ENCODE measurements at places on chromosomes 4 and X.

DNA sequence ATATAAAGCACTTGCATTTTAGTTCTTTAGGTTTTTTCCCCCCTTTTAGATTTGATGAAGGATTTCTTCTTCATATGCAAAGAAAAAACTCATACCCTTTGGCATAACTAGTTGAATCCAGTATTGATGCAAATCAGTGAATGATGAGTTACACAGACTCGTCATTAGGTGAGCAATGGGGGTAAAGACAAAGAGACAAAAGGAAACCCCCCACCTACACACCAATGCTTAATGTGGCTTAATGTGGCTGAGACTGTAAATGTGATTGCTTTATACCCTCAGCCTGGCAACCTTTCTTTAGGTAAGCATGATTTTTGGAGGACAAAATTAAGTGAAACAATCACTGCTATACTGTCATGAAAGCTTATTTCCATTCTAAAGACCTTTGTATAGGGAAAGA, 39.5 kb downstream of the CD40LG start:
- DNase-seq = no peak

DNA sequence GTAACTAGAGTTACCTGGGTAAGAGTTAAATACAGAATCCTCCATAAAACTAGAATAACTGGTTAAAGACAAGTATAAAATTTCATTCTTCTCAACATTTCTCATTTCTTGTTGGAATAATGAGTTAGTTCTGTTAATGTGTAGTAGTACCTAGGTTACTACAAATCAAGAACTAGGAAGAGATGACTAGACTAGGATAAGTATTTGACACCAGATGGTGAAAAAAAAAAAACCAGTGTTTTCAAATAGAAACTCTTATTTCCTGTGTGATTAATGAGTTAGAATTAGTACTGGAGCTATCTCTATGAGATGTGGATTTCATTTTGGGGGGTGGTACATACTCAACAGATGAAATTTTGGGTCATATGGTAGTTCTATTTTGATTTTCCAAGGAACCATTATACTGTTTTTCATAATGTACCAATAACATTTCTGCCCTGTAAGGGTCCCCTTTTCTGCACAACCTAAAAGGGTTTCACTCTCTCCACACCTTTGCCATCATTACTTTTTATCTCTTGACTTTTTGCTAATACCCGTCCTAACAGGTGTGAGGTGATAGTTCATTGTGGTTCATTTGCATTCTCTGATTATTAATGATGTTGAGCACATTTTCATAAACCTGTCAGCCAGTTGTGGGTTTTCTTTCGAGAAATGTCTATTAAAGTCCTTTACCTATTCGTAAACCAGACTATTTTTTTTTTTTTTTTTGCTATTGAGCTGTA, 1.7 kb upstream of the VCX start:
- DNase-seq = no peak

GRCh38 chr4:172096786-172097185, 283.6 kb downstream of the GALNTL6 start:
- DNase-seq = no peak

DNA sequence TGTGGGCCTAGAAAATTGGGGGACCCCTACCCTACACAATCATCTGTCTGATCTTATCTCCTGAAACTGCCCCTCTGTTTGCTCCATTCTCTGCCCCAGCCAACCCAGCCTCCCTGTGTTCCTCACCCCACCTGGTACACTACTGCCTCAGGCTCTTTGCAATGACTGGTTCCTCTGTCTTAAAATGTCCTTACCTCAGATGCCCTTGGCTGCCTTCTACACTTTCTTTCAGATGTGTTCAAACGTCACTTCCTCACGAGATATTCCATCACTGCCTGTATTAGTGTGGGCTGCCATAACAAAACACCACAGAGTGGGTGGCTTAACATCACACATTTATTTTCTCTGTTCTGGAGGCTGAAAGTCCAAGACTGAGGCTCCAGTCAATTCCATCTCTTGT, 29.2 kb downstream of the QDPR start:
- DNase-seq = no peak

GRCh38 chr4:113809311-113809710, 47.8 kb upstream of the CAMK2D start:
- peak; percentile 13 for DNase-seq

- peak; percentile 41 for DNase-seq
Observed at GRCh38 chrX:51336584-51336983, 4.0 kb downstream of the NUDT10 start.

GRCh38 chr4:19575924-19576323, 675.8 kb upstream of the SLIT2 start:
- no peak for DNase-seq

- no peak for DNase-seq
Observed at GRCh38 chr4:173288698-173289352, 45.3 kb downstream of the HMGB2 start.

- peak; percentile 78 for DNase-seq
Observed at GRCh38 chr4:143587703-143588102, 74.2 kb downstream of the SMARCA5 start.

DNA sequence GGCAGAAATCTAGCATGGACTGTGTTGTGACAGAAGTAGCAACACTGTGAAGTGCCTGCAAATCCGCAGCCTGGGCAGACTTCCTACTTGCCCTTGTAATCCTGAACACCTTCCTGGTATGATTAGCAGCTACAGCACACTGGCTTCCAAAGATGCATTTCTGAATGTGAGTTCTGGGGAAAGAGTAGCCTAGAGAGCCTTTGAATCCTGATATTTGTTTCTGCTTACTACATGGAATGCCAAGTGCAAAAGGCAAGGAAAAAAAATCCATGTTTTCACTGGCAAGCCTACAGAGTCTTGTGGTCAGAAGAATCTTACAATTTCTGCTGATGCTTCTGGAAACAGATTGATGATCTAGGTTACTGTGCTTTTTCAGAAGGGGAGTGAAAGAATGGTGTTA, 223.7 kb downstream of the COL25A1 start:
- DNase-seq = no peak

DNA sequence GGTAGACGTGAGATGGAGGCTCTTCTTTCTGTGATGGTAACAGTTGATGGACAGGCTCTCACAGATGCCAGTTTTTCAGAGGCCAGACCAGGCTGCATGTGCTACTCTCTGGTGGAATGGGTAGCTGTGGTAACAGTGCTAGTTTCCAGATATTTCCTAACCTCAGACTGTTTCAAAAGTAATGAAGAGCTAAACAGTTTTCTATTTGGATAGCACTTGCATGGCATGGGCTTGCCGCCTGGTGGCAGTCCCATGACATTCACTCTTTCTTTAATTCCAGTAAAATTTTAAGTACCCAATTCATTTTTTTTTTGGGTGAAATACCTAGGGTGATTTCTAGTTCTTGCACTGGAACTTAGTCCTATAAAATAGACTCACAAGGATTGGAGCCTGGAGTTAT, 220.2 kb upstream of the MAD2L1 start:
- no peak for DNase-seq

All from lung microvascular endothelial cell (primary cell).